Adipose tissue (tissue), 3 donors: ENCODE measurements at places on chromosomes 7 and 10. TPM values are rescaled to one million over a fixed set of nuclear protein-coding genes. Genes with fewer than 3 reads are reported as not detected.

GNAI1 gene
- 35.8 TPM for polyA plus RNA-seq

CREM gene
- 143 TPM for polyA plus RNA-seq

INMT gene
- polyA plus RNA-seq, result 2.1 TPM

NPFFR1 gene
- 0.11 TPM for polyA plus RNA-seq

RPEL1 gene
- polyA plus RNA-seq, result not detected

OR2A7 gene
- 0.67 TPM for polyA plus RNA-seq

VWDE gene
- 0.20 TPM for polyA plus RNA-seq

HECTD2 gene
- 3.5 TPM for polyA plus RNA-seq

PRSS1 gene
- polyA plus RNA-seq, result 17.3 TPM

TMEM176A gene
- 36.7 TPM for polyA plus RNA-seq

GIMAP7 gene
- polyA plus RNA-seq, result 9.3 TPM

GARIN1A gene
- 1.6 TPM for polyA plus RNA-seq

NUDT1 gene
- 26.1 TPM for polyA plus RNA-seq

STAMBPL1 gene
- polyA plus RNA-seq, result 2.4 TPM

SHH gene
- 0.01 TPM for polyA plus RNA-seq

CRHR2 gene
- 0.22 TPM for polyA plus RNA-seq

DTX2 gene
- 17.5 TPM for polyA plus RNA-seq

TSC22D4 gene
- polyA plus RNA-seq, result 49.0 TPM

RBP3 gene
- not detected for polyA plus RNA-seq

MYH16 gene
- polyA plus RNA-seq, result not detected

FXYD4 gene
- polyA plus RNA-seq, result not detected

TFR2 gene
- 1.5 TPM for polyA plus RNA-seq

AMZ1 gene
- not detected for polyA plus RNA-seq

PLAC9 gene
- polyA plus RNA-seq, result 4.7 TPM

SFMBT2 gene
- 1.4 TPM for polyA plus RNA-seq

MYL10 gene
- not detected for polyA plus RNA-seq

CDC14C gene
- polyA plus RNA-seq, result not detected

NME8 gene
- polyA plus RNA-seq, result 0.31 TPM

INA gene
- 0.03 TPM for polyA plus RNA-seq

VPS41 gene
- polyA plus RNA-seq, result 14.6 TPM

CTAGE4 gene
- not detected for polyA plus RNA-seq

SPDYE9 gene
- polyA plus RNA-seq, result not detected

BMPER gene
- 1.2 TPM for polyA plus RNA-seq

PNLIPRP1 gene
- polyA plus RNA-seq, result 0.45 TPM

SFTPA1 gene
- 0.11 TPM for polyA plus RNA-seq

FLNC gene
- 7.3 TPM for polyA plus RNA-seq

LRRD1 gene
- polyA plus RNA-seq, result not detected

PRPS1L1 gene
- not detected for polyA plus RNA-seq

RPP38 gene
- polyA plus RNA-seq, result 14.5 TPM

ELAPOR2 gene
- 4.0 TPM for polyA plus RNA-seq

HYAL4 gene
- polyA plus RNA-seq, result not detected

OIT3 gene
- not detected for polyA plus RNA-seq

ARID5B gene
- polyA plus RNA-seq, result 3.3 TPM

NRG3 gene
- polyA plus RNA-seq, result 0.18 TPM

LIPK gene
- polyA plus RNA-seq, result not detected

AKR1B15 gene
- 0.09 TPM for polyA plus RNA-seq

GDF2 gene
- polyA plus RNA-seq, result not detected
